ENCODE measurements at places on chromosomes 6 and 20.

- DNase-seq: peak; percentile 47
Observed at GRCh38 chr6:36999061-36999750, 6.2 kb upstream of the FGD2 start.

- DNase-seq: no peak
Observed at GRCh38 chr20:46955601-46956556, 61.2 kb downstream of the EYA2 start.

- no peak for DNase-seq
Observed at GRCh38 chr20:59002874-59003399, 4.1 kb downstream of the CTSZ start.

DNA sequence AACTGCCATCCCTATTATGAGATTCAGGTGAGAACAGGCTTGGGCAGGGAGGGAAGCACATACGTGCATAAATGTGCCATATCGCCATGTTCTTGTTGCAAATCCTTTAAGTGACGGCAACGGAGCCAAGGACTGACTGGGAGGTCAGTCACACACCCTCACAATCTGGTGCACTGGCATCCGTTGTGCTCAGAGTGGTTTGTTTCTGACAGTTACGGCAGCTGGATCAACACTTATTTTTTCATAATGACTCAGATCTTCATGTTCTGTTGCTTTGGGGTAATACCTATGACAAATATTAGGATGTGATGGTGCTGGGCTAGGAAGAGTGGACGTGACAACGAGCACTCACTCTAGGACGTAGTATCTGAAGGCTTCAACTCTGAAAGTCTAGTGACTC lies 56.2 kb upstream of the PREP start:
- DNase-seq: no peak

DNA sequence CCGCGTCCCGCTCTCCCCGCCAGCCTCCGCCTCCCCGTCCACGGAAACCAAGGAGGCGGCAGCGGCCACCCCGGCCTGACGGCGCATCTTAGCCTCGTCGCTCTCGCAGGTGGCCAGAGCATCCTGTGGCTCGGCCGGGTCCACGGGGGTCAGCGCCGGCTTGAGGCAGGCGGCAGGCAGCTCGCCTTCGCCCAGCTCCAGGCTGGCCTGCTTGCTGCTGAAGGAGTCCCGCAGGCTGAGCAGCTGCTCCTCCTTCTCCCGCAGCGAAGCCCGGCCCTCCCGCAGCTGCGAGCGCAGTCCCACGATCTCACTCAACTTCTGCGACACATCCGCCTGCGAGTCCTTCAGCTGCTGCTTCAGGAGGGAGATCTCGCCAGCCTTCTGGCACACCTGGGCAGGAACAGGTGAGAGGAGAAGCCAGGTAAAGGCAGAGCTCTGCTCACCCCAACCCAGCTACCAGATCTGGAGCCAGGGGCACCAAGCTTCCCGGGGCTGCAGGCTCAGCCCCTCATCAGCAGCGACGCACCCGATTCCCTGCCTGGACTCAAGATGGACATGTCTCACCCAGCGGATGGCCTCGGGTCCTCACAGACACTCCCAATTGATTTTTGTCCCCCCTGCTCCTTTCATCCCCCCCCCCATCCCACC lies 5.2 kb upstream of the FASTKD5 start:
- DNase-seq: no peak

GRCh38 chr6:108341372-108341771 lies 46.5 kb downstream of the AFG1L start:
- DNase-seq: no peak

DNA sequence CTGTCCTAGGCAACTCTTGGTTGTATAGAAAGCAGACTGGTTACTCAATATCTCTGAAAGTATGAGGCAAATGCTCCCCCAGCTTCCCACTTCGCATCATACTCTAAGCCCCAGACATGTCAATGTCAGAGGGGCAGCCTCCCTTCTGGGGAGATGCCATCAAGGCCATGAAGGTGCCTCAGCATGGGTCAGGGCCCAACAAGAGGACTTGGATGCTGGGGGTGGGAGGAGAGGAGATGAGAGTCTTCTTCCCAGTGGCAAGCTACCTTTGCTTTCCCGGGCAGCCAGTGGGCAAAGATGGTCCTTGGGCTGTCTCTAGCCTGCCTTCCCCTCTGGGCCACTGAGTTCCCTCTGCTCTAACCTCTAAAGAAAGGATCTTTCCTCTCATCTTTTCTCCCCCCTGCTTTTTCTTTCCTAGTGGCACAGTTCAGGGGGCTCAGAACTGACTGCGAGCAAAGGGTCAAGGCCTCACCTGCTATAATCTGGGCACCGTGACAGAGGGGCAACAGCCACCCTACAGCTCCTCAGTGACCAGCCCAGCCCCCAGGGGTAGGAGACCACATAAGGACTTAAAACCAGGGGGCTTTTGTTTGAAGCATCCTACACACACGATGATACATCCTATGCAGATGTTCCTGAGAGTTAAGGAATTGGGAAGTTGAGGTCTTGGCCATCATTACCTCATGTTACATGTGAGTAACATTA lies 26.2 kb downstream of the MOCS1 start:
- DNase-seq: no peak

Data from NCI-H524 (cell line).